SW 1271 (cell line): ENCODE measurements at places on chromosomes 11 and 22.

DNA sequence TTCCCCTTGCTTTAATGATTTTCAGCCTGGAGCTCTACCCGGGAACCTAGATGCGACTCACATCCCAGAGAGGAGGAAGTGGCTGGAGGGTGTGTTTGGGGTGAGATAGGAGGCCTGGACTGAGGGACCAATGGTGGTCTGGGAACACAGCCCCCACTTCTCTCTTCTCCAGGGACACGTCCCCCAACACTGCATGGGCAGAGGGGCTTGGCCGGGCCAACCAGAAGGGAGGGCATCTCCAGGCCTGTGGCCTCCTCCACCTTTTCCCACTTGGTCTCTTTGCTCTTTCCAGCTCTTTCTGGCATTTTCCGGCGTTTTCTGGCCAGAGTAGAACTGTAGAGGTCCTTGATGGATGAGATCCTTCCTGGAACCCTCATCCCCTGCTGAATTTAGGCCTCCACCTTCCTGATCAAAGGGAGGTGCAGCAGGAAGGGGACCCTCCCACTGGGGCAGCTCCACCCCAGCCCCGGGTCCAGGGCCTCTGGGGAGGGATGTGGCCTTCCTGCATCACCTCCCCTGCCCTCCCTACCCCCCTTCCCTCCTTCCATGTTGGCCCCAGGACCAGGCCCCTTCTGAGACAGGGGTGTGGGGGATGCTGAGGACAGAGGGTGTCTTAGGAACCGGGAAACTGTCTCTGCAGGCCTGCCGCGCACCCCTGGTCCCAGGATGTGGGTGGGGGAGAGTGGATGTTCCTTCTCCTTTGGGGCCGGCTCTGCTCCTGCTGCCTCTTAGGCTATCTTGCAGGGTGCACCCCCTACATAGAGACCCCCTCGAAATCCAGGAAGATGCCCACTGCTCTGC lies 24.4 kb downstream of the MRGPRG start:
- DNase-seq, result no peak

GRCh38 chr22:38137876-38138687 lies 27.6 kb upstream of the BAIAP2L2 start:
- no peak for DNase-seq

- DNase-seq, result no peak
Observed at GRCh38 chr11:103887001-103887658, 149.3 kb upstream of the DDI1 start.

- no peak for DNase-seq
Observed at GRCh38 chr11:68707527-68707926, 23.2 kb downstream of the GAL start.

- DNase-seq, result no peak
Observed at GRCh38 chr22:43201486-43202219, 14.7 kb upstream of the TTLL12 start.

GRCh38 chr11:103619480-103619879 lies 417.0 kb upstream of the DDI1 start:
- DNase-seq, result no peak

DNA sequence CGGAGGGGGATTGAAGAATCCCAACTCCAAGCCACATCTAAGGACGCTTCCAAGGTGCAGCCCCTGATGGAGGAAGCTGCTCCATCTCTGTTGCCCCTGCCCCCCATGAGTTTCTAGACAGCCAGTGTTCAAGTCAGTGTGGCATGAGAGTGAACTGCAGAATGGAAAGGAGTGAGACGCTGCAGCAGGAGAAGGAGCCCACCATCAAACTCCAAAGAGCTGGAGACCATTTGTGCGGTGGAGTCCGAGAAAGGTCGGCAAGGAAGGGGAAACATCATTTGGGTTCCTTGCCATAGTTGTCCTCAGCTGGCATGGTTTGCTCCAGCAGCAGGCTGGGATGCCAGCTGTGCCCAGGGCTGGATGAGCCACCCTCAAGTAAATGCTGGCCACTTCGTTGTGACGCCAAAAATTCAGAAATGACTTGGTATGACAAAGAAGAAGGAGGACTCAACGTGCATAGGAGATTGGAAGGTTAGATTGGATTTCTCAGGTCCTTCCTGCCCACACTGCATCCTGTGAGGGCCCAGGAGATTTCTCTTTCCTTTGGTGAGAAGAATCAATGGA lies 16.4 kb downstream of the APOL2 start:
- DNase-seq, result no peak

DNA sequence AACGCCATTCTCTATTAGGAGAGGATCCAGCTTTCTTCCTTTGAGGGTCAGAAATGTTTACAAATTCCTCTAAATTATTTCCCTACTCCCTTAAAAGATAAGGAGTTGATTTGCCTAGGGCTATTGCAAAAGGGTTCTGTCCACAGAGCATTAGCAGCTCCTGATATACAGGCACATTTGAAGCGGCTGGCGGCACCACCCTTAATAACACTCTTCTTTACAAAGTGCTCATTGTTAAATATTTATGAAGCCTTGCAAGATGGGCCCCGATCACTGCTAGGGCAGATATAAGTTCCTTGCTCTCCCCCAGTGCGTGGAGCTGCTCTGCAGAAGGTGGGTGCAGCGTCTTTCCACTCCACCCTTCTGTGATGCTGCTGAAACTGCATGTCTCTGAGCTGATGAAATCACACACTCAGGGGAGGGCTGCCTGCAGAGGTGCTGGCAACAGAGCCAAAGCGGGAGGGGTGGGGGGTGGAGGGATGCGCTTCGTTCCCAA lies 116.7 kb upstream of the NTM start:
- no peak for DNase-seq

DNA sequence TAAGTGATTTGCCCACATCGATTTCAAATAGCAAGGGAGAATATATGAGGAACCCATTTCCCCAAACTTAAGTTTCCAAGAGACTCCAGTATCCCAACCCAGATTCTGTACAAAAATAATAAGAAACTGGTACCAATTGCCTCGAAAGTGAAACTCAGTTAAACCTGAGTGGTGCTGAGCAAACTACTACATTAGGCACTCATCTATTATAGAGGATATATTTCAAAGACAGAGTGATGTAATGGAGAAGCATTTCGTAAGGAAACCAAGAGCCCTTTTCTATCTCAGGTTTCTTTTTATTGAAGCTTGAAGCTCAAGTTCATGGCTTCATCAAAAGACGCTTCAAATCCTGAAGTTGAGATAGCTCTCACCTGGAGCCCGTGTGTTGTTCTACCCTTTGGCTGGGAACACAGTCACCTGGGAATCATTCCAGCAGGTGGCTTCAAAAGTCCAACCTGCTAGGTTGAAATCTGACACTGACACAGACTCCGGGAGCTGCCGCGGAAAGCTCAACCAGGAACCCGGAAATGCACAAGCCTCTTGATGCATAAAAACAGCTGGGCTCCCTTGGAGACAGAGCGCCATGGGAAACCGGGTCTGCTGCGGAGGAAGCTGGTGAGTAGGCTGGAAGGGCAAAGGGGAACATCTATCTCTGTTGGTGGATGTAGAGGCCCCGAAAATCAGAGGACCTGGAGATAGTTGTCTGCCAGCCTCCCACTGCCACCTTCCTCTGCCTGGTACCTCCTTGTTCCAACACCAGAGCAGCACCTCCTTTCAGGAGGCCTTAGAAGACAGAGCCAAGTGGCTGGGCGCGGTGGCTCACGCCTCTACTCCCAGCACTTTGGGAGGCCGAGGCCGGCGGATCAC lies at the start of gene C11orf52:
TSS of gene C11orf52 (plus strand) at position 524 of the 867 bp plus-strand sequence. CDS start at position 584, 60 bp downstream.
- no peak for DNase-seq

DNA sequence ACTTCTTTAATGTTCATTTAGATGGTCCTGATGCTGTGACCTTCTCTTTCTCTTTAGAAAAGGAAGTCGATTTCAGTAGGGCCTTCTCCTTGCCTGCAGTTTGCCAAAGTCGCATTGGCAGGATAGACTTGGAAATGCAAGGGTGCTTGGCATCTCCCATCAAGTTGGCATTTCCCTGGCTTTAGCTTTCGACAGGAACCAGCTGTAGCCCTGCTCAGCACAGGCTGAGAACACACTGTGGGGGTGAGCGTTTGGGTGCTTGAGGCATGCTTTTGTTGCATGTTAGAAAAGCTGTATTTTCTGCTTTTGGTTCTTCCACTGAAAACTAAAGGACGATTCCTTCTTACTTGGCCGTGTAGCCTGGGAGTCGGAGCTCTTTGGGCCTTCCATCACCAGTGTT lies 37.7 kb downstream of the LDLRAD3 start:
- no peak for DNase-seq

DNA sequence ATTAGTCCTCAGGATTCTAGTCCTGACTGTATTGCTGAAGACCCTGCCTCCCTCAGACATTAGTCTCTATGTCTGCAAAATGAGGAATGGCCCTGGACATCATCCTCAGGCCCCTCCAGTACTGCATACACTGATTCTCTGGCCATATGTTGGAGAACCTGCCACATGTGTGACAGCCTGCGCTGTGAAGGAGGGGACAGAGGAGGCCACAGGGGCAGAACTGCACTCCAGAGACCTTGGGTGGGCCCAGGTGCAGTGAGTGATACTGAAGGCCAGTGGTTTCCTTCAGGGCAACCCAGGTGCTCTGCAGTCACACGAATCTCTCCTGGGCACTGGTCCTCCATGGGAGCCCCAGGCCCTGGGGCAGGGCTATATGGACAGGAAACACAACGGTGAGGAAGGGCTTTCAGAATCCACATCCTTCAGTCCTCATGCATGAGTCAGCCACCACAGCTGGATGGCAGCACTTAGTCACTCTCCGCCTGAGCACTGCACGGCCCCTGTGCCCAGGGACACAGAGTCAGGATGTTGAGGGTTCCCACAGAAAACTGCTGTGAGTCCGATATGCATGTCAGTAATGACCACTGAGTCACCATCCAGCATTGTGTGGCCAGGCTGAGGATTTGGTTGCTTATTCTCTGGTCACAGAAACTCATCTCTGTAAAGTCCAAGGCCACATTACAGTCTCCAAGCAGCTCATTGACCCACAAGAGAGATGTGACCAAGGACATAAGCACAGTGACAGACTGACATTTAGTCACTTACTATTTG lies 39.7 kb downstream of the ME3 start:
- peak; percentile 99 for DNase-seq

GRCh38 chr11:8841899-8842298 lies 69.1 kb upstream of the AKIP1 start:
- DNase-seq, result no peak

DNA sequence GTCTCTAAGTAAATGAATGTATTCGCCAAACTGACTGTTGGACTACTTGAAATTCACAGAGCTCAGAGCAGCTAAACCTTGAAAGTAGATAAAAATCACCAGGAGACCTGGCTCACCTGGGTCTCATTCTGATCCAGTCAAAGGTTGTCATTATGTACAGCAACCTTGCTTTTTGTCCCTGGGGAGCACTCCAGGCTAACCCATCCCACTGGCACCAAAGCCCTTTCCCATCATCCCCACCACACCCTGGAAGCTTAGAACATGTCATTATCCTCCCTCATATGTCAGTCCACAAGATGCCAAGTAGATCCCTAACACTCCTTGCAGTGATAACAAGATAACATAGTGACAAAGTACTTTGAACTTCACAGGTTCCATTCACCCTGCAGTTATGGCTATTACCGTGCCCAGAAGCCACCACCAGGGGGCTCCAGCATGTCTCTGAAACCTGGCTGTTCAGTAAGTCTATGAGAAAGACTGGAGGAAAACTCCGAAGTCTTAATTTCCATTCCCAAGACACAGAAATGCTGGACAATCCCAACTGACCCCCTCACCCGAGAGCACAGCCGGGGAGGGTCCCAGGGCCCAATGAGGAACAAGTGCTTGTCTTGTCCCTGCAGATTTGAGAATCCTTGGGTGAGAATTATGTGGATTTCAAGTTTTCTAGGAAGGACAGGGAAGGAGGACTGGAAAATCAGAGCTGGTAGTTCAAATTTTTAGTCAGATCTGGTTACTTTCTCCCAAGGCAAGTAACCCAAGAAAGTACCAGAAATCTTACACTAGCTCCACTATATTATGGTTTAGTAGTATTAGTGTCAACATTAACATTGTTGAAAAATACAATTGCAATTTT lies 43.0 kb upstream of the USP47 start:
- DNase-seq, result peak; percentile 32

GRCh38 chr11:75429902-75430713 lies 2.9 kb downstream of the KLHL35 start:
- peak; percentile 62 for DNase-seq

DNA sequence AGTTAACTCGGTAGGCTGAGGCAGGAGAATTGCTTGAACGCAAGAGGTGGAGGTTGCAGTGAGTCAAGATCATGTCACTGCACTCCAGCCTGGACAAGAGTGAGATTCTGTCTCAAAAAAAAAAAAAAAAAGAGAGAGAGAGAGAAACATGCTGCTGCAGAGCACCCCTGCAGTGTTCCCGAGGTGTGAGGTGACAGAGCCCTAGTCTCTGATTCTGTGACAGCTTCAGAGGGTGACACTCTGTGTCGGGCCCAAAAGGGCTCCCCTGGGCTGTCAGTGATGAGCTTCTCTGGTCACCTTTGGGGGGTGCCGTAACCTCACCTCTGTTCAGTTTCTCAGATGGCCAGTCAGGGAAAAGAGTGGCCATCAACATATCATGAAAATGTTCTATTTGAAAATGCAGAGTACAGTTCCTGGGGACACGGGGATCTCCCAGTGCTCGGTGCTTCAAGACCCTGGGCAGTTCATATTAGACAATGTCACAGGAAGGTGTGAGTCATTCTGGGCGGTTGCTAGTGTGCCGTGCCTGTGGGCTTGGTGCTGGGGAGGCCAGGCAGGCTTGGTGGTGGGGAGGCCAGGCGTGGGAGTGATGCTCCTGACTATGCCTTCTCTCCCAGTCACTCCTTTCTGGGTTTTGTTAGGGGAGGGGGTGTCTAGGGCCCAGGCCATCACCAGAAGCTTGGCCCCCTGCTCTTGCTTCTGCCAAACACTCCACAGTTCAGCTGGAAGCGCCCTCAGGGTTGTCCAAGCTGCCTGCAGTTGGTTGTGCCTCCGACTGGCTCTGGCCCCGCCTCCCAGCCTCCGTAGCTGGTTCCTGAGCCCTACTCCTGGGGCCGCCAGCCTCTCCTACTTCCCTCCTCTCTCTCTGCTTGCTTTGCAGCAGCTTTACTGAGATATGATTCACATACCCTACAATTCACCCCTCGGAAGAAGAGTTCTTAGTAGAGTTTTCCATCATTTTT lies 52.5 kb upstream of the CLDN5 start:
- DNase-seq, result no peak

DNA sequence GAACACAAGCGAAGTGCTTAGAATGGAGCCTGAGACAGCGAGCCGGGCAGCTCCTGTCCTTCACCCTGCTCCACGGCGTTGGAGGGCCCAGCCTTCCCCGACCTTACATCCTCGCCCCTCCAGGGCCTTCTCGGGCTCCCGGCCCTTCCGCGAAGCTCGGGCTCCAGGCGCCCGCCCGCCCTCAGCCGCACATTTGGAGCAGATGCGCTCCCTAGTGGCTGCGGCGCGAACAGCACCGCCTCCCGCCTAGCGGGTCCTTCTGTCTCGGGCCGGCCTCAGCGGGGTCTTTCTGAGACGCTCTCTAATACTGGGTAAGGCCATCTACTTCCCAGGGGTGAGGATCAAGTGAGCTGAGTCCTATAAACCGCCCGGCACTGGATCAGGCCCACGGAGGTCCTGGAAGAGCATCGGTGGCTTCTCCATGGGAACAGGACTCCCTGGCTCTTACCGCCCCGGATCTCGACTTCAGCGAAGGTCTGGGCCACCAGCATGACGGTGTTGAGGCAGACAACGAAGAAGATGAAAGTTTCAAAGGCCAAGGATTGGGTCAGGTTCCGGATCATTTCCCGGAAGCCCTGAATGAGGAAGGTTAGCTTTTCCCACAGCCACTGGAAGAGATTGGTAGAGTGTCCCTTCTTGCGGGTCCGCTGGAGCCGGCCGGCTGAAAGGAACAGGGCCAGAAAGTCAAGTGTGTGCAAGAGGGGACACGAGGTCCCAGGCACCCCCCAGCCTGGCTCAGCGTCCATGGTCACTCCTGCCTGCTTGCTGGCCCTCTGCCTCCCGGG lies 3.7 kb downstream of the CATSPER1 start:
- no peak for DNase-seq
